ENCODE measurements at places on chromosomes 1 and 21. TPM values are rescaled to one million over a fixed set of nuclear protein-coding genes. Genes with fewer than 3 reads are reported as not detected.

DNA sequence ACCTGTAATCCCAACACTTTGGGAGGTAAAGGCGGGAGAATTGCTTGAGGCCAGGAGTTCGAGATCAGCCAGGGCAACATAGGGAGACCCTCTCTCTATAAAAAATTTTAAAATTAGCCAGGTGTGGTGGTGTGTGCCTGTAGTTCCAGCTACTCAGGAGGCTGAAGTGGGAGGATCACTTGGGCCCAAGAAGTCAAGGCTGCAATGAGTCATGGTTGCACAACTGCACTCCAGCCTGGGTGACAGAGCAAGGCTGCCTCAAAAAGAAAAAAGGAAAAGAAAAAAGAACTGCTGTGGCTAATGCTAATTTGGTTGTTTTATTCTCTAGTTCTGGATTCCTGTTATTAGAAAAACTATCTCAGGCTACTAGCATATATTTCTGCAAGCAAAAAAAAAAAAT lies 29.8 kb downstream of the DBT start:
- no peak for DNase-seq

DNA sequence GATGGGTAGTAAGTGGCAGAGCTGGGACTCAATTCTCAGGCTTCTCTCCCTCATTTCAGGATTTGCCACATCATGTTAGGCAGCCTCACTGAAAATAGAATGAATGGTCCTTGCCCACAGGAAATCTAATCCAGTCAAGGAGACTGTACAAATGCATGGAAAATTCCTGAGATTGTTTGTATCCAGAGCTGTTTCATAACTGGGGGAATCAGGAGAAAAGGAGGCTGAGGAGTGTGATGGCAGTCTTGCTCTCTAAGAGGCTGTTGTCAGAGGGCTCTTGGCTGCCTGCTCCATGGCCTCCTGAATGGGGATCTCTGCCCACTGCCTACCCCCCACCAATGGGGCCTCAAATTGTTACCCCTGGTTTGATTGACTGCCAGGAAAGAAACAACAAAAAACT lies 141.9 kb upstream of the TNR start:
- no peak for DNase-seq

GRCh38 chr1:42221952-42222606 lies 57.5 kb upstream of the GUCA2A start:
- no peak for DNase-seq

Gene VASH2
- total RNA-seq, result 0.74 TPM

Gene OR2L3
- total RNA-seq, result 0.07 TPM

Data from activated T-cell treated with anti-CD3 and anti-CD28 coated beads, Interleukin-2, amount 50 U/mL, for 72 hours (primary cell).